ENCODE measurements at places on chromosomes 7 and 10.

GRCh38 chr10:74008212-74008731 is 10.4 kb downstream of the VCL start:
- peak; percentile 65 for DNase-seq

DNA sequence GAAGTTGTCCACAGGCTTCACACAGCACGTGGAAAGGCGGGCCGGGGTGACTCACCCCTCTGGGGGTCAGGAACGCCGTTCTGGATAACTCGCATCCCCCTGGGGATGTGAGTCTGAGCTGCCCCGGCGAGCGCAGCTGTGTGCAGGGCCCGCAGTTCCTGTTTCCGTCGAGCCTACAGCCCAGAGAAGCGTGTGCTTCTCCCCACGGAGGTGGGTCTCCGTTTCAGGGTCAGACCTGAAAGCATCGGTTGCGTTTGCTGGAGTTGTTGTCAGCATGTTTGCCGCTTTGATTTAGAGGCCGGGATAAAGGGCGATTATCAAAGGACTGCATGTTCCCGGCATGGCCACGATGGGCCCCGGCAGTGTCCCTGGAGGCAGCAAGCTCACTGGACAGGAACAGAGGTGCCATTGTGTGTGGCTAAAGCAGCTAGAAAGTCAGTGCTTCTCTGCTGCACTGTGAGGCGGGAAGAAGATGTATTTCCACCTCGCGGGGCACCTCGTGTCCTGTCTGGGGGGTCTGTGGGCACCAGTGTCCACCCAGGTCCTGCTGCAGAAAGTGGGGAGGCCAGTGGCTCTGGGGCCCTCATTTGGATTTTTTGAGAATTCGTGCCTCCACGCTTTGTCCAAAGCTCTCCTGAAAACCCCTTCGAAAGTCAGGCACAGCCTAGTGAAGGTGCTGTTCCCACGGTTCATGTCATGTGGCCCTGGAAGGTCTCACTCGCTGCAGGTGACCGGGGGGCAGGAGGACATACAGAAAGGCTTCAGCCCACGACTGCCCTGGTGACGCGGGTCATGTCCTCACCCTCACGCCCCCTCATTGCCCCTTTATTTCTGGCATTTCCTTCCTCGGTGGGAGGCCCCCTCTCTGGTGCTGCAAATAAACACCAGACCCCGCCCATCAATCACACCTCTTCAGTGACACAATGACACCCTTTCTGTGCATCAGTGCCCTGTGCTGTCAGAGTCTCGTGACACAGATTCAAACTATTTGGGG is 27.4 kb upstream of the GDI2 start:
- peak; percentile 85 for DNase-seq

- DNase-seq, result no peak
Observed at GRCh38 chr10:12513775-12514673, 164.7 kb downstream of the CAMK1D start.

- no peak for DNase-seq
Observed at GRCh38 chr7:30596721-30597120, 2.0 kb downstream of the GARS1 start.

GRCh38 chr7:2843711-2844152 is 376 bp downstream of the GNA12 start:
- DNase-seq, result no peak

Measured in GM13976 (cell line).